Stimulated activated CD8-positive, alpha-beta memory T cell treated with anti-CD3 and anti-CD28 coated beads, Interleukin-4, amount 100 ng/mL, for 24 hours (primary cell): ENCODE measurements at places on chromosomes 11 and 22.

DNA sequence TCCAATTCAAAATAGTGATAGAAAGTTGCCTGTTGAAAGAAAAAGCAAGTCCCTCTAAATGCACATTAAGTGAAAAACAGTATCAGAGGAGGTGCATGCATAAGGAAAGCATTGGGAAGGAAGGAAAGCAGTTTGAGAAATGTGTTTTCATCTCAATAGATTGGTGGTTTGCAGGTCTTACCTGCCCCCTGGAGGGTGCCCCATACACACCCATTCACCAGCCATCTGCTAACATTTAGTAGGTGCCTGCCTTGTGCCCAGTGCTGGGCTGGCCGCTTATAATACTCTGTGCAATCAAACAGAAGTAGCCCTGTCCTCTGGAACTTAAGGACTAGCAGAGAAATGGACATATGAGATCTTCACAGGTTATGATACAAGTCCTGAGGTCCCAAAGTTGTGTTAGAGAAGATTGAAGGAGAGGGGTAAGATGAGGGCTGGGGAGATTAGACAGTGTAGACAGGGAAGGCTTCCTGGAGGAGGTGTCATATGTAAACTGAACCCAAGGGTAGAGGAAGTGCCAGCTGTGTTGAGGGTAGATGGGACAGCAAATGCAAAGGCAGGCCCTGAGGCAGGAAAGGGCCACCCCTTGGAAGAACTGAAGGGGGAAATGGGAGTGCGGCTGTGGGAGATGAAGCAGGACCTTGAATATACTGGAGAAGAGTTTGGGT is 184.2 kb downstream of the MN1 start:
- DNase-seq: no peak

DNA sequence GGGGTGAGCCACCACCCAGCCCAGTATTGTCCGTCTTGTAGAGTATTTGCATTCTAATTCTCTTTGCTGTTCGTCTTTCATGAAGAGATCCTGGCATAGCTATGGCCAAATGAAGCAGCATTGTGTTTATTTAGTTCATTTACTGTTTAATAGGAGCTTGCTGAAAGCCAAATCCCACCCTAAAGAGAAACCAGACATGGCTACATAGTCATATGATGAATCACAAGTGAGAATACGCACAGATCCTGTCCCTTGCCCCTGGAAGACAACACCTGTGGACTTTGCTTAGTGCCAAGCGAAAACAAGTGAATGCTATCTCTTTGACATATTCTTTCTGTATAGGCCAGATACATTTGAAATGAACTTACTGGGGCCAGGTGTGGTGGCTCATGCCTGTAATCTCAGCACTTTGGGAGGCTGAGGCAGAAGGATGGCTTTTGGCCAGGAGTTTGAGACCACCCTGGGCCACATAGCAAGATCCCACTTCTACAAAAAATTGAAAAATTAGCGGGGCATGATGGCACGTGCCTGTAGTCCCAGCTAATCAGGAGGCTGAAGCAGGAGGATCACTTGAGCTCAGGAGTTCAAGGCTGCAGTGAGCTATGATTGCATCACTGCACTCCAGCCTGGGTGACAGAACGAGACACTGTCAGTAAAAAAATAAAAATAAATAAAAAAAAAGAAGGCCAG is 5.1 kb upstream of the ARFGAP3 start:
- DNase-seq: no peak

DNA sequence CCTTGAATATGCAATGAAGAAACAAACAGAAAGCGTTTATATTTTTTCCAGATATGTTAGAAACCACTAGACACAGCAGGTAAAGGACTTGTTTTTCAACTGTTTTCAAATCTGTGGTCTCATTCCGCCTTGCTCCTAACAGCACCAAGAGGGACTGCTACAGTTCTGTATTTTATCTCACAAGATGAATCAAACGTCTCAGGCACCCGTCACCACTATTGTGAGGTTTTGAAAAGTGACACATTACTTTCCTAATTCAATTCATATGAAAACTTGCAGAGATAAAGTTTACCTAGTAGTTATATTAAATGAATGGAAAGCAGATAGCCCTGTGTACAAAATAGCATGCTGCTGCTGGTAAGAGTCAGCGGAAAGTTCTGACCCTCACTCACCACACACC is 386.3 kb downstream of the ETS1 start:
- no peak for DNase-seq

GRCh38 chr22:19756288-19757128 is 4.1 kb upstream of the TBX1 start:
- peak; percentile 34 for DNase-seq

GRCh38 chr22:30373331-30374325 is 13.6 kb downstream of the RNF215 start:
- DNase-seq: no peak

- DNase-seq: no peak
These were observed 15.0 kb downstream of the SYTL2 start for GRCh38 chr11:85795712-85796487.

DNA sequence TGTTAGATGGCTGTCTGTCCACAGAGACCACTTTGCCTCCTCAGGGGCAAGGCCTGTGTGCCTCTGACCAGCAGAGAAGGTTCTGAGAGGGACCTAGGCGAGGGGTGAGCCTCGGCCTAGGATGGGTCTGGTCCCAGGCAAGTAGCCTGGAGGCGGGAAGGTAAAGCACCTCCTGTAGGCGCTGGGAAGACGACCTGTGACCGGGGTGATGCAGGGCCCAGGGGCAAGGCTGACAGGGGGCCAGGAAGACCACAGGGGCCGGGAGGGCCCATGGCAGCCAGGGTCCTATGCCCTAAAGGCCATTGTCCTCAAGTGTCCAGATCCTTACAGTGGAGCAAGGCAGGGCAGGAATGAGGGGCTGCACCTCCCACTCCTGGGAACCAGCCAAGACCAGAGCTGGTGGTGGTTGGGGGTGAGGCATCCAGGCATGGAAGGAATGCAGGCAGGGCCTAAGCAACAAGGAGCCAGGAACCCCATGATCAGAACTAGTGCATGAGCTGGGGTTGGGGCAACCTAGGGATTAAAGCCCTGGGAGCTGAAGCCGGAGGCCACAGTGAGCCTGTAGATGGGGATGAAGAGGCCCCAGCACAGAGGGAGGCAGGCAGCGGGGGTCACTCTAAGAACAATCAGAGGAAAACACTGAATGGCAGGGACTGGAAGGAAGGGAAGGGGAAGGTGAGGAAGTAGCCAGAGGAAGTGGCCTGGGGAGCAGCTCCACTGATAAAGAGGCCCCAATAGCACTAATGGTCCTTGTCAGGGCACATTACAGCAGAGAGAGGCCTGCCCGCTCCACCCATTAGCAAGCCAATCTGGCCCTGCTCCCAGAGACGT is 32.9 kb upstream of the KLHL35 start:
- DNase-seq: no peak

GRCh38 chr11:7596975-7597391 is 76.3 kb downstream of the CYB5R2 start:
- no peak for DNase-seq

- DNase-seq: no peak
These were observed 110.6 kb downstream of the ETS1 start for GRCh38 chr11:128476729-128477128.

- DNase-seq: no peak
These were observed 121.8 kb upstream of the NTM start for GRCh38 chr11:131248588-131248987.

GRCh38 chr11:12606597-12606996 is 67.6 kb upstream of the TEAD1 start:
- no peak for DNase-seq

- DNase-seq: no peak
These were observed 7.2 kb downstream of the MS4A15 start for GRCh38 chr11:60763692-60764369.

- no peak for DNase-seq
These were observed 259.6 kb downstream of the NTM start for GRCh38 chr11:131629925-131630540.

DNA sequence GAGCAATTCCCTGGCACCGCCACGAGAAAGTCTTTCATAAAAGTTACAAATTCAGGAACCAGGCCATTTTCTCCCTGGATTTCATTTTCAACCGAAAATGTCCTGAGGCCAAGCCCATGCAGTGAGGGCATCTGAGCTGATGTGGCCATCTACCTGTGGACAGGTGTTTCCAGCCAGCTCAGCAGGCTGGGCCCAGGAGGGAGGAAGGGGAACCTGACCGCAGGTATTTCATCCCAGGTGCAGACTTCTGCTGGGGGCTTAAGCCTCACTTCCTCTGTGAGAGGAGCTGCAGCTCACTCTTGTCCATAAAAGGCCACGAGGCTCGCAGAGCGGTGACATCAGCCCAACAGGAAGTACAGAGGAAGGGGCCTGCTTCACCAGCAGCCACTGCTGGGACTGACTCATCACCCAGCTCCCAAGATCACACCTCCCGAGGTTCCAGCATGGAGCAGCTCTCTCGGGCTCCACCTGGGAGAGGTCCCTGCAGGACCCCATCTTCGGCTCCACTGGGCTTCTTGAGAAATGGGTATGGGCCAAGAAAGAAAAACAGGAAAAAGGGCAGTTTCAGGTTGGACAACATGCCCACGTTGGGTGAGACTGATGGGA is 56.4 kb downstream of the MYH9 start:
- DNase-seq: no peak

GRCh38 chr11:127795326-127795725 is 792.0 kb downstream of the ETS1 start:
- DNase-seq: no peak

DNA sequence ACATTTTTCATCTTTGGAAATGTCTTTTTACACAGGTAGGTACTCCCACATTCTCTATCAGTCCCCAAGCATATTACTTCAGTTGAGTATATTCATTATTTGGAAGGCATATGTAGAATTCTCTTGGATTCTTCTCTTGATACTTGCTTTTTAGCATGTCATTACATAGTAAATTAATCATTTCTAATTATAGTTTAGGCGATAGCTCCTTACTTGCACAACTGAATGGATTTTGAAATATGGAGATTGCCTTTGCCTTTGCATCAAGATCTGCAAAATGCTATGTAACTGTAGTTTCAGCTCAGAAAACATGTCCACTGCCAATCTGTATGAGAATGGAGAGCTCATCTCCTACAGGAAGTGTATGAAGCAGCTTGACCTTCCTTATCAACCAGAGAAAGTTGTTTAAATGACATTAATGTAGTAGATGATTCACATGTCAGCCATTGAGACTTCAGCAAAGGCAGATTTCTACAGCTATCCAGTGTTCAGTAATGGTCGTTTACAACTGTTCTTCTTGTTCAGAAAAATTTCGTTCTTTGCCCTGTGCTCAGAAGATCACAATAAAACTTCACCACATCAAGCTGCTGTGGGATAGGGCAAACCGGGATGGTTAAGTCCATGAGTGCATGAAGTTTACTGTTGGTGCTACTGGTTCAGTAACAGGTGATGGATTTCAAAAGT is 61.6 kb downstream of the PPP6R3 start:
- DNase-seq: no peak

DNA sequence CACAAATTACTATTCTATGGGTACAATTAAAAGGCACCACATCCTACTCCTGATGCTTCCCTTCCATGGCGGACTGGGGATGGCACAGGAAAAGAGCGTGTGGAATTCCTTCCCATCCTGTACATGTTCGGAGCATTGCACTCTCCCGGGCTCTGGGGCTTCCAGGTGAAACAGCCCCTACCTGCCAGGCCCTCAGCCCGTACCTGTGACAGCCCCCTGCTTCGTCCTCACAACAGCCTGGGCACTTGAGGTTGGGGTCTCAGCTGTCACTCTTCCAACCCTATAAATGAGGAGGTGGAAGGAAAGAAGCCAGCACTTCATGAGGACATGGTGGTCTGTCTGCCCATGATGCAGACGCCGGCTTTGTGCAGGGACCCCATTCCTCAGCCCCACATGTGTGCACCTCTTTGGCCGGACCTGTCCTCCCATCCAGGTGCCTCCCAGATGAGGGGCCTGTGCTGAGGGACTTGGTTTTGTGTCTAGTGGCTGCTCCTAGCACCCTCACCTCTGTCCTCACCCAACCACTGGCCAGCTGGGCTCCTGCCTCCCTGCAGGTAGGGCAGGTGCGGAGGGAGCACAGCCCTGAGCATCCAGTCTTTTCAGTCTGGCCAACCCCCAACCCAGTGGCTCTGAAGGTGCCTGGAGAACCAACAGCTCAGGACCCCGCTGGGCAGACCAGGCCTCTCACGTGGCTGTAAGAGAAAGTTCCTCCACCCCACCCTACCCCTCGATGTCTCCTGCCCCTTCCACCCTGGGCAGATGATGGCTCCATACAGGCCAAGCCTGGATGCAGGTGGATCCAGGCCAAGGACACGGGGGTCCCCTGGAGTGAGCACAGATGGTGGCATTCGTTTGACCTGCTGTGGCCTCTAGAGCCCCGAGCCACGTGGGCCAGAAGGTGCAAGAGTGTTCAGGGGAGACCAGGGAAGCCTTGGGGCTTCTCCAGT is 23.4 kb upstream of the WNT7B start:
- DNase-seq: no peak

- DNase-seq: no peak
These were observed 682.3 kb downstream of the TBC1D22A start for GRCh38 chr22:47444746-47445065.

DNA sequence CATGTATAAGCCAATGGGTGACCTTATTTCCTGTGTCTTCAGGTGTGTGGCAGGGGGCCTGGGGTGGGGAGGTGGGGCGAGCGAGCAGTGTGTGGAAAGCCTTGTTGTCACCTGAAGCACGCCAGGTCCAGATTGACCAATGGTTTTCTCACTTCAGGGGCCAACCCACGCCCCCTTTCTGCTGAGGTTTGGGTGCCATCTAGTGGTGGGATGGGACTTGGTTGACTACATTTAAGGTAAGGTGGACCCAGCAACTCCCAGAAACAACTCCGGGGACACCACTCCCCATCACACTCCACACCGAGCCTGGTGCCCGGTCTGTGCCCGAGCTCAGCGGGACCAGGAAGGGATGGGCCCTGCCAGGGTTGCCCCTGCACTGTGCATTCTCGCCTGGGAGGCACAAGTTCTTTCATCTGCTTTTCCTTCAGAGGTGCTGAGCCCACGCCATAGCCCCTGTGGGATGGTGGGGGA is 40.0 kb downstream of the TPCN2 start:
- DNase-seq: peak; percentile 38
